ENCODE measurements at places on chromosomes 13 and 19. TPM values are rescaled to one million over a fixed set of nuclear protein-coding genes. Genes with fewer than 3 reads are reported as not detected.

SEMA6B gene
- 38.7 TPM for total RNA-seq

ZNF813 gene
- 17.3 TPM for total RNA-seq

CHAF1A gene
- 143 TPM for total RNA-seq

BST2 gene
- total RNA-seq = 63.3 TPM

HCST gene
- total RNA-seq = 0.68 TPM

DIRAS1 gene
- 9.7 TPM for total RNA-seq

MEDAG gene
- 0.88 TPM for total RNA-seq

SMIM24 gene
- total RNA-seq = 1.9 TPM

CEACAM21 gene
- not detected for total RNA-seq

SNRPA gene
- total RNA-seq = 225 TPM

PIBF1 gene
- 10.7 TPM for total RNA-seq

GZMM gene
- total RNA-seq = 0.64 TPM

ZNF649 gene
- 148 TPM for total RNA-seq
